ENCODE measurements at places on chromosomes 6 and 20.

- DNase-seq = no peak
These were observed 81.2 kb downstream of the ASXL1 start for GRCh38 chr20:32439132-32439829.

DNA sequence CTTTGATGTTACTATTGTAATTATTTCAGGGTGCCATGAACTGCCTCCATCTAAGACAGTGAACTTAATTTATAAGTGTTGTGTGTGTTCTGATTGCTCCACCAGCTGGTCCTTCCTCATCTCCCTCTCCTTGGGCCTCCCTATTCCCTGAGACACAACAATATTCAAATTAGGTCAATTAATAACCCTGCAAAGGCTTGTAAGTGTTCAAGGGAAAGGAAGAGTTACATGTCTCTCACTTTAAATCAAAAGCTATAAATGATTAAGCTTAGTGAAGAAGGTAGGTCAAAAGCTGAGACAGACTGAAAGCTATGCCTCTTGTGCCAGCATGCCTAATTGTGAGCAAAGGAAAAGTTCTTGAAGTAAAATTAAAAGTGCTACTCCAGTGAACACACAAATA is 35.5 kb upstream of the TMEM217 start:
- no peak for DNase-seq

DNA sequence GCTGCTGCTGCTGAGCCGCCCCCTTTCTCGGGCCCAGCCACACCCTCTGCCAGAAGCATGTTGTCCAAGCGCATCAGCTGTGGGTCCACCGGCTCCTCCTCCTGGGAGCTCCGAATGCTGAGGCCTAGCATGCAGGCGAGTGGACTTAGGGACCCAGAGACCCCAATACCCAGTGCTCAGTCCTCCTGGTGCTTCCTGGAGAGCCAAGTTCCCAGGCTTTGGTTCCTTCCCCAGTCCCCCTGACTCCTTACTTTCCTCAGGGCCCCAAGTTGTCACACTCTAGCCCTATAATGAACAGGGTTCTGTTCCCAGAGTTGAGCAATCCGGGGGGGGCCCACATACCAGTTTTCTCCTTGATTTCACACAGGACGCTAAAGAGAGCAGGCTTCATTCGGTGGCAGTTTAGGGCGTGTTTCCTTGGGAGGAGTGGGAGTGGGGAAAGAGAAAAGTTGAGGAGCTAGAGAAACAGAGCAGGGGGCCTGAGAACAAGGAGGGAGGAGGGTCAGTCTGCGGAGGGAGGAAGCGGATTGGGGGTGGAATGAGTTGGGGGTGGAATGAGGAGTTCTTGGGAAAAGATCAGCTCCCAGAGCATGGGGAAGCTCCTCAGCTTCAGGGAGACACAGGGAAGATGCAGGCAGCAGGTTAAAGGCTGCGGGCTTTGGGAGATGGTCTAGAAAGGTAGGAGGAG is 1.5 kb downstream of the PBX2 start:
- no peak for DNase-seq

- DNase-seq = no peak
These were observed 217.8 kb downstream of the EPM2A start for GRCh38 chr6:145517492-145517891.

DNA sequence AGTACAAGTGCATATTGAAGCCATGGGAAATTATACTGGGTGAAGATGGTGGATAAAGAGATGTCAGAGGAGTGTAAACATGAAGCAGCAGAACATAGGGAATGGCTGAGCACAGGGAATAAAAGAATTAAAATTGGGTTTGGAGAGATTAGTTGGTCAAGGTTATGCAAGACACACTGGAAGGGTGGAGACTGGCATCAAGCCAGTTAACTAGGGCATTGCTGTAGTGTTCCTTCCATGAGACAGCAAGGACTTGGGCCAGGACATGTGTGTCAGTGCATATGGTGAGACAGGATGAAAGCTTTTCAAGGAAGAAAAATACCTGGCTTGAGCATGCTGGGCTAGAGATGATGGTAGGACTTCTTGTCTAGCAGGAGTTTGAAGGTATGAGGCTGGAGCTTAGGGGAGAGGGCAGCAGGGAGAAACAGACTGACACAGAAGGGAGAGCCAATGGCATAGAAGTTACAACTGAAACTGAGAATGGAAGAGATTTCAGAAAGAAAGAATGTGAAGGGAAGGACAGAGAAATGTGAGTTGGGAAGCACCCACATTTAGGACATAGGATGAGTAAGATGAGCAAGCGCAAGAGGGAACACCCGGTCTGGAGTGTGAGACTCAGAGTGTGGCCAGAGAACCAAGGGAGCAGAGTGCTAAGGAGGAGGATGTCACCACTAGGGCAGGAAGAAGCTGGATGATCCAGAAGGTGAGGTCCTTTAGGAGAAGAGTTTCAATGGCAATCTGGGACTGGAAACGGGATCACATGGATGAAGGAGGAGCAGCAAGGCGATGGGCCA is 14.5 kb upstream of the TMEM170B start:
- no peak for DNase-seq

DNA sequence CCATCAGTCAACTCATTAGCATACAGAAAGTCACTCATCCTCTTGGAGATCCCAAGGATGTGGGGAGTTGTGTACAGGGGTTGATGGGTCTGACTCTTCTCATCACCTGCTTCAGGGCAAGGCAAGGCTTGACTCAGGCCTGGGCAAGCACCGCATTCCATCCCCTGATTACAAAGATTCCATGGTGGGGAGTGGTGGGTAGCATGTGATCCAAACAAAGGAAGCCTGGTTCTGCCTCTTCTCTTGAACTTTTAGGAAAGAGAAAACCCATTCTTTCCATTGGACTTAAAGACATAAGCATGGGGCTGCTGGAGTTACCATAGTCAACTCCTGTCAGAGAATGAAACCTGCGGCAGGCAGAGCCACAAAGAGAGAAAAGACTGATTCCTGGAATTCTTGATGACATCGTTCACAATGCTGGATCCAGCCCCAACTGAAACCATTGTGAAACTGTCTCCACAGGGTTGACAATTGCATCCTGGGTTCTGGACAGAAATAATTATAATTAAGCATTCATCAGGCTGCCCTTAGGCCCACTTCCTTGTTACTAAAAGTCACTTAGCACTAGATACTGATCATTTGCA is 235.8 kb upstream of the KCNG1 start:
- no peak for DNase-seq

DNA sequence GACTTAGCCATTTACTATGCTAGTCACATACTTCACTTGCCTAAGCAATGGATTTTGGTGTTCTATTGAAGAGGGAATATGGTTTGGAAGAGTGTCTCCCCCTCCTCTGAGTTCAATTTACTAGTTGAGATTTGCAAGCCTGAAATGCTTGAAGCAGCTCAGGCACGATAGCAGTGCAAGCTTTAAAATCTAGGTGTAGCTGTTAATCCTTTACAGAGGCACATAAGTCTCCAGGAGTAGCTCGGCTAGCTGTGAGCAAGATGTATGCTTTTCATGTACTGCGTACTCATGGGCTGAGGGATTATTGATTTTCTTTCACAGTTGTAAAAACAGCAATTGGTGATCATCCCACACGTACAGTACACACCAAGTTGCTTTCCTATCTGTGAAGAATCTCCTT is 726 bp downstream of the FLRT3 start:
- no peak for DNase-seq

GRCh38 chr6:64012351-64013001 is 376.9 kb downstream of the PHF3 start:
- DNase-seq = no peak
